ENCODE measurements at places on chromosomes 1 and 21.

DNA sequence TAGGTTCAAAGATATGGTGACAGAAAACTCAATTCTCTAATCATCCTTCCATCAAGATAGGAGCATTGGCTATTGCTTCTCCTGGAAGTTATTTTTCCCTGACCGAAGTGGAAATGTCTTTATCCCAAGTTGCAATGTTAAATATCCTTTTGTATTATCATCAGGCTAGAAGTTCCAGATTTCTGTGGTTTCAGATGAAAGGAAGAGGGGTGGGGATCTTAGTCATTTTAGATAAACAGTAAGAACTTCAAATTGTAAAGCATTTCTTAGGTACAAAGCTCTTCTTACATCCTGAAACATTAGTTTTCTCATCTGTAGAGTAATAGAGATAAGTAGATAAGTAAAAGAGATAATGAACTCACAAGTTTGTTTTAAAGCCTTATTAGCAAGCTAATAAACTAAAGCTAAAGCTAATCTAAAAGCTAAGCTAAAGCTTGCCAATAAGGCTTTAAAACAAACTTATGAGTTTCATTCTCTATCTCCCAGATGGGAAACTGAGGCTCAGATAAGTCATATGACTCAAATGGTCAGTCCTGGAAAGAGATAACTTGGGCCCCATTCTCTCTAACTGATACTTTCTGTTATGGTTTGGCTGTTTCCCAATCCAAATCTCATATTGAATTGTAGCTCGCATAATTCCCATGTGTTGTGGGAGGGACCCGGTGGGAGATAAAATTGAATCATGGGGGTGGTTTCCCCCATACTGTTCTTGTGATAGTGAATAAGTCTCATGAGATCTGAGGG lies 99.2 kb upstream of the KCNK2 start:
- no peak for DNase-seq

DNA sequence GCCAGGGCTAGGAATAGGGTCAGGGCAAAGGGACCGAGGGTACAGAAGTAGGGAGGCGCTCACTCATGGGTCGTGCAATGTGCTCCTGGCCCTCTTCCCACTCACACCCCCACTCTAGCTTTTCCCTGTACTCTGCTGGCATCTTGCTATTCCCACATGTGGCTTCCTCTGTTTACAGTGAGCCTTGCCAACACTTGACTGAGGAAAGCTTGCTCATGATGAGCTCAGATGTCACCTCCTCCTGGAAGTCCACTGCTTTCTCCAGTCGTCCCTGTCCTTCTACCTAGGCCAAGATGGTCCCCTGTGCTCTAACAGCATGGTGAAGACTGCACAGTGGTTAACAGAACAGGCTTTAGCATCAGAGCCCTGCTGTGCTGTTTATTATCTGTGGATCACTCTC lies 8.0 kb upstream of the RIMS3 start:
- no peak for DNase-seq

- no peak for DNase-seq
These were observed 2.2 kb upstream of the ZBTB7B start for GRCh38 chr1:155000411-155000725.

- DNase-seq: no peak
These were observed 62.1 kb upstream of the CD55 start for GRCh38 chr1:207259391-207259790.

DNA sequence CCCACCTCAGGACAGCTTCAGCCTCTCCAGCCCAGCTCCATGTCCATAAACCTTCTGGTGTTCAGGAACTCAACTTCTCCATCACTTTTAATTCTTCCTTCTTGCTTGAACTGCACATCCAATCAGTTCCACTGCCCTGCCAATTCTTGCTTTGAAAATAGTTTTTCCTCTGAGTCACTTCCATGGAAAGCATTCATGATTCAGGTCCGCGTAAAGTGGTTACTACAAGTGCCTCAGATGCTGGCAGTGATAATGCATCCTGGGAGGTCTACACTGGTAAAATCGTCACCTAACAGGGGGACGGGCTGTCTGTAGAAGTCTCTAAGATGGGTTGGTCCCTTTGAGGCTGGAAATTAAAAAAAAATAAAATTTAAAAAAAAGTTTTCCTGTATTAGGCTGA lies 25.9 kb upstream of the RCAN1 start:
- no peak for DNase-seq

DNA sequence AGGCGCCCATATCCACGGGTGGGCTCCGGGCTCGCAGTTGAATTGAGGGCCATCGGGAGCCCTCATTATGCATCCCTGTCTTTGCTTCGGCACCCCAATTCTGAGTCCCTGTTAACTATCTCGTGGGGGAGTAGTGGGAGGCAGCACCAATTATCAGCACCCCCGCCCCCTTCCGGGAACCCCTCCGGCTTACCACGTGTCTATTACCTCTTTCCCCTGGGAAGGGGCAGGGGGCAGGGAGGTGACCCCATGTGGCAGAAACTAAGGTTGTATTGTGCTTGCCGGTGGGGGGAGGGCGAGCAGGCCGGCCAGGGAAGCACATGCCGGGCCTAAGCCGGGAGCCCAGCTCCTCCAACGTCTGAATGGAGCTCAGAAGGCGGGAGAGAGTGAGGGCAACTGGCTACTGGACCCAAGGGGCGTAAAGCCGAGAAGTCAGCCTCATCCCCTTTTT lies 1.0 kb downstream of the LIN28A start:
- no peak for DNase-seq

DNA sequence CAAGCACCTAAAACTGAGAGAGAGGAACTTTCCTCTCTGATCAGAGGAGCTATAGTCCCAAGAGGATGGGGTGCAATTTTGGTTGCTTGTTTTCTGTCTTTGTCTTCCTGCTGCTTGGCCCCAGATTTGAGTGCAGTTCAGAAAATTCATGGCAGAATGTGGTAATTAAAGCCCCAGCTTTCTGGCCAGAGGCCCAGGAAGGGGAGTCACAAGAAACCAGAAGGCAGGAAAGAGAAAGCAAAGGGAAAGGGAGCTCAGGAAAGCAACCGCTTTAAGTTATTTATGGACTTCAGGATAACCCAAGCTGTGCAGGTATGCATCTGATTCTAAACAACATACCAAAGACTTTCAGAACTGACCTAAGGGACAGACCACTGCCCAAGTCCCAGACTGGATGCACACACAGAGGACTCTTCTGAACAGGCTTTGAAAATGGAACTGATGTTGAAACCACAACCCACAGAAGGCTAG lies 88.8 kb downstream of the ST3GAL3 start:
- DNase-seq: no peak

GRCh38 chr1:6205849-6206519 lies at the start of gene RNF207:
Gene RNF207, plus strand, starts transcription at chr1:6206119. Its CDS starts 417 bp downstream, at chr1:6206536.
- DNase-seq: peak; percentile 13

DNA sequence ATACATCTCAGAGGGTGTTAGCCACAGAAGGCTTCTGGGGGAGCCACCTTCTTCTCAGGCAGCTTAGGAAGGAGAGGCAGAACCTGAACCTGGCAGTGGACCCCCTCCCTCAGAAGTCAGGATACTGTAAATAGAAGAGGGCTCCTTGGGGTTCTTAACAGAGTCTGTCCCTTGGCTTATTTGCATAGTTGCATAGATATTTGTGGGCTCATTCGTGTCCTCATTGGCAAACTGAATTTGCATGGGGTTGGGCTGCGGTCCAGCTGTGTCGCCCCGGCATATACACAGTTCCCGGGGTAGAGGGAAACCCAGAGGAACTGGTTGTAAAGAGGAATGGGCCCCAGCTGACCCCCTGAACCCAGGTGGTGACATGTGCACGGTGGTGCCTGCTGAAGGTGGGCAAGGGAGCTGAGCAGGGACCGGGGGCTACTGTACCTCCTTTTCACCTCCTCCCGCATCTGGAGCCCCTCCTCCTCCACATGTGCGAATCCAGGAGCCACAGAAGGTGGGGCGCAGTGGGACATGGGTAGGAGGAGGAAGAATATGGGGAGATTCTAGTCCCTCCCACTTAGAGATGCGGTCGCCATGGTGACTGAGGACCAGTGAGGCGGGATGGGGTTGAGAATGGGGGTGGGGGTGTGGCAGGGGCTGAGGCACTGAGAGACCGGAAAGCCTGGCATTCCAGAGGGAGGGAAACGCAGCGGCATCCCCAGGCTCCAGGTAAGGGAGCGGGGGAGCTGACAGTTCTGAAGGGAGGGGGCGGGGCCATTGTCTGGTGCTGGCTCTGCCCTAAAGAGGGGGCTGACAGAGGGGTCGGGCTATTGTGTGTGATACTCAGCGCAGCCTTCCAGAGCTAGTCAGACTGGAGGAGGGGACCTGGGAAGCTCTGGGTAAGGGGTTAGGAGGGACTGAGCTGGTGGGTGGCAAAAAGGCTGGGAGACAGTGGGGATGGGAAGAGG lies 3.7 kb upstream of the SEMA4A start:
- DNase-seq: no peak

- DNase-seq: no peak
These were observed 802.1 kb downstream of the PLA2G4A start for GRCh38 chr1:187630653-187631380.

DNA sequence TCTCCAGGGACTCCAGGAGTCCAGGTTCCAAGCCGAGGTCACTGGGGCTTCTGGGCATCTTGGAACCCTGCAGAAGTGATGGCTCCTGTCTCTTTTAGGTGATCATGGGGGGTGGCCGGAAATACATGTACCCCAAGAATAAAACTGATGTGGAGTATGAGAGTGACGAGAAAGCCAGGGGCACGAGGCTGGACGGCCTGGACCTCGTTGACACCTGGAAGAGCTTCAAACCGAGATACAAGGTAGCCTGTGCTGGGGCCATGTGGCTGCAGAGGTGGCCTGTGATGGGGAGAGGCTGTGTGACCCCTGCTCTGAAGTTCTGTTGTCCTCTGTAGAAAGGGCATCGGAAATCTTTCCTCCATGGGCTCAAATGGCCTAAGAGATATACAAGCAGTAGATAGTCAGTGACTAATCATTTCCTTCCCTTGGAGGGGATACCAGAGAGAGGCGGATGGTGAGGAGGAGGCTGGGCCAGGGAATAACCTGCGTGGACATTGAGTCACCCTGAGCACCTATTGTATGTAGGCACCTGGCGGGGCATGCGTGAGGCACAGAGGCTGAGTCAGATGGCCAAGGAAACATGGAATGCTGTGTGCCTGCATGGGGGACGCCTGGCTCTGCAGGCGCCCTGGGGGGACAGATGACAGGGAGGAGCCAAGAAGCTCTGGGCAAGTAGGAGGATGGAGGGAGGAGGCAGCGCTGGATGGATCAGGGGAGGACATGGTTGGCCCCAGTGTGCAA lies 59.0 kb downstream of the ALPL start:
- no peak for DNase-seq

DNA sequence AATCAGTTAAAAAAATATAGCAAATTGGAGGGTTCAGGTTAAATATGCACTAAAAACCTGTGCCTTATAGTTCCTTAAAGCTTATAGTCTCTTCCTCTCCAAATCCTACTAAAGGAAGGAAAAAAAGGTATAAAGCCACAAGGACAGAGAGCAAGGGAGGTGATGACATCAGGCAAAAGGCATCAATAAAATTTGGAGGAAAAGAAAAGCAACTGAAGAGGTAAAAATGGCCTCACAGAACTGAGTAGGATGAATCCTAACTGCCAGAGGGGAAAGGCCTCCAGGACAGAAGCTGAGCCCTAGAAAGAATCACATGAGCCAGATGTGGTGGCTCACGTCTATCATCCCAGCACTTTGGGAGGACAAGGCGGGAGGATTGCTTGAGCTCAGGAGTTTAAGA lies 8.1 kb downstream of the CCSAP start:
- DNase-seq: no peak

GRCh38 chr1:156641761-156642264 lies at the start of gene BCAN:
Gene BCAN, plus strand, starts transcription at chr1:156642117. Its CDS starts 3,938 bp downstream, at chr1:156646055.
- no peak for DNase-seq

- no peak for DNase-seq
These were observed 5.0 kb upstream of the RGS18 start for GRCh38 chr1:192153276-192153675.

GRCh38 chr1:228372183-228373003 lies 34.2 kb downstream of the TRIM11 start:
- DNase-seq: no peak

GRCh38 chr1:114502080-114502479 lies 8.9 kb downstream of the TRIM33 start:
- DNase-seq: no peak

GRCh38 chr1:55531644-55532043 lies 316.5 kb upstream of the USP24 start:
- DNase-seq: no peak
